ENCODE measurements at places on chromosomes 5 and 9.

- DNase-seq = no peak
Observed at GRCh38 chr5:166719991-166720390, 1571.5 kb upstream of the WWC1 start.

- DNase-seq = no peak
Observed at GRCh38 chr5:57979671-57980070, 480.2 kb downstream of the PLK2 start.

DNA sequence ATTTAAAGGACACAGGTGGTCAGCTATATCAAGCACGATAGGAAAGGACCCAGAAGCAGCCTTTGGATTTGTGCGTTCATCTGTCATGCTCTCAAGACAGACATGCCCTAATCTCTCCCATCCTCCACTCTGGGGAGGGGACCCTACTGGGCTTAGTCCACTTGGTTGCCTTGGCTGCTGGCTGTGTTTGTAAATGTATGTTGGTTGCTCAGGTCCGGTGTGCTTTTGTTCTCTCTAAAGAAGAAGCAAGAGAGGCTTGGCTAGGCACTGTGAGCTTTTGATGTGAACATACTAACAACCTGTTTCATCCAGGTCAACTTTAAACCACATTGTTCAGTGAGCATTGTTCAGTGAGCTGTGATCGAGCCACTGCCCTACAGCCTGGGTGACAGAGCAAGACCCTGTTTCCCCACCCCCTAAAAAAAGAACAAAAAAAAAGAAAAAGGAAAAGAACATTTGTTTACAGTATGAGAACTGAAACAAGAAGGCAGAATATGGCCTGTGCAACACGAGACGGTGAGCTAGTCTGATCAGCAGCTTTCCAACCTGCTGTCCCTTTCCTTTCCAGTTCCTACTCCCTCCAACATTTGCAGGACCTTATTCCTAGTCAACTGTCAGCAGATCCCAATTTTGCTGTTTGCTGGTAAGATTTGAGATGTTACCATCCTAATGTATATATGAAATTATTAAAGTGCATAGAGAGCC, 228.3 kb downstream of the ARHGAP26 start:
- no peak for DNase-seq

GRCh38 chr9:135136991-135137832, 49.7 kb downstream of the OLFM1 start:
- DNase-seq = no peak

GRCh38 chr9:114335745-114336144, 6.1 kb downstream of the ORM2 start:
- no peak for DNase-seq

DNA sequence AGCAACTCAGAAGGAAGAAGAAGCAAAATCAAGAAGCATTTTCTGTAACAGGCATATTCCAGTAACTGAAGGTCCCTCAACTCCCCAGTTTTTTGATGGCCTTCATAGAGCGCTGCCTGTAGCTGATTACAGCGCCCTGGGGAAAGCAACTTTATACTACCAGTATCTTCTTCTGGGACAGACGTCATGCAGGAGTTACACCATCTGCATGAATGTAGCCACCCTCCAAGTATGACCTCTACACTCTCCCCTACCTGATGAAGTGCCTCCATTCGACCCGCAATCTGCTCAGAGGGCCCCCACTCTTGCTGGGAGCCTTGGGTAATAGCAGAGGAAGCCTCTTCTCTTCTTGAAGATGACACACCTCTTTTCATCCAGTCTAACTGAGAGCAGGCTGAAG, 21.0 kb upstream of the SH3TC2 start:
- no peak for DNase-seq

DNA sequence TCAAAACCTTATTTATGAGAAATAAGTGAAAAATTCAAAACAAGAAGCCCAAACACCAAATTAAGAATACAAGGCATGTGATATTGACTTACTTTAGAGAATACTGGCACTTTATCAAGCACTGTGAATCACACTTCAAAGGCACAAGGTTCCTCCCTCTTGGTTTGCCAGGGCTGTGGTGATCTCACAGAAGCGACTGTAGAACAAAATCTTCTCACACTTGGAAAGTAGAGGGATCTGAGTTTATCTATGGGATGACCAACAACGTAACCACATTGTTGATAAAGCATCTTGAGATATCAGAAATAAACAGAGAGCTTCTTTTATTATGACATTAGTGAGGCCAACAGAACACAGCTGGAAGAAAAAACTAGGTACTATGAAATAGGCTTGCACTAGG, 295.9 kb downstream of the NFIB start:
- DNase-seq = no peak

DNA sequence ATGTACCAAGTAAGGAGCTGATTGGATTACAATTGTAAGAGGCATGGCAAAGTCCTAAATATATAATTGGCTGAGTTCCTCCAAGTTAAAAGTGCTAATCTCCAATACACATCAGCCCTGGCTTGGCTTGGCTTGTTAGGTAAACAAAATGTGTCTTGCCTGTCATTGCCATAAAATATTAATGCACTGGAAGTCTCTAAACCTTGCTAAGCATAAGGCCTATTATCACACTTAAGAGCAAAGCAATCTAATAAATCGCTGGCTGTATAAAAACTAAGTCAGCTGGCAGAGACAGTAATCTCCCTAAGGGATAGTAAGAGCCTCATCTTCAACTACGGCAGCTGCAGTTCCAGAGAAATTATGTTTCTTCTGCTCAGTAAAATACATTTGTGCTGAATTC, 418.6 kb upstream of the GRAMD2B start:
- DNase-seq = no peak

- DNase-seq = no peak
Observed at GRCh38 chr5:157282150-157282549, 16.2 kb downstream of the CYFIP2 start.

- no peak for DNase-seq
Observed at GRCh38 chr9:132651259-132651658, 18.5 kb downstream of the DDX31 start.
